ENCODE measurements at places on chromosomes 7 and 10. TPM values are rescaled to one million over a fixed set of nuclear protein-coding genes. Genes with fewer than 3 reads are reported as not detected.

GRCh38 chr10:126909147-126909546 is 3.9 kb downstream of the DOCK1 start:
- no peak for DNase-seq

- no peak for DNase-seq
These were observed 40.3 kb upstream of the LRRC17 start for GRCh38 chr7:102872460-102872859.

GRCh38 chr10:70541736-70542564 is 60.6 kb downstream of the PRF1 start:
- no peak for DNase-seq

- DNase-seq, result no peak
These were observed 24.0 kb upstream of the KMT2C start for GRCh38 chr7:152459724-152460251.

DNA sequence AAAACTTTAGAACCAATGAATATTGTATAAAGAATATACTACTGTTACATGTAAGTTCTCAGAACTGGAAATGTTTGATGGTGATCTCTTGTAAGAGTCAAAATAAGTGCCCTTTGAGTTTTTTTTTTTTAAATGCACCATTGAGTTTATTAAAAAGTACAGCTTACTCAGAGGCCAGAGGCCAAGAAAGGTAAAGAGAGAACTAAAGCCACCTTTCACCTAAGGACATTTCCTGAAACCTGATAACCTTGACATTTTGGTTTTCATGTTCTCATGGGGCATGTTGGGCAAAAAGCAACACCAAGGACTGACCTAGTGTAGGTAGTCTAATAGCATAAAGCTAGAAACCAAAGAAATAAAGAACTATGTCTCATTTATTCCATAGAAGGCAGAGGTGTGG is 27.7 kb downstream of the REEP3 start:
- DNase-seq, result no peak

The ZNF783 gene
- 9.9 TPM for total RNA-seq

The FAM25C gene
- not detected for total RNA-seq

DNA sequence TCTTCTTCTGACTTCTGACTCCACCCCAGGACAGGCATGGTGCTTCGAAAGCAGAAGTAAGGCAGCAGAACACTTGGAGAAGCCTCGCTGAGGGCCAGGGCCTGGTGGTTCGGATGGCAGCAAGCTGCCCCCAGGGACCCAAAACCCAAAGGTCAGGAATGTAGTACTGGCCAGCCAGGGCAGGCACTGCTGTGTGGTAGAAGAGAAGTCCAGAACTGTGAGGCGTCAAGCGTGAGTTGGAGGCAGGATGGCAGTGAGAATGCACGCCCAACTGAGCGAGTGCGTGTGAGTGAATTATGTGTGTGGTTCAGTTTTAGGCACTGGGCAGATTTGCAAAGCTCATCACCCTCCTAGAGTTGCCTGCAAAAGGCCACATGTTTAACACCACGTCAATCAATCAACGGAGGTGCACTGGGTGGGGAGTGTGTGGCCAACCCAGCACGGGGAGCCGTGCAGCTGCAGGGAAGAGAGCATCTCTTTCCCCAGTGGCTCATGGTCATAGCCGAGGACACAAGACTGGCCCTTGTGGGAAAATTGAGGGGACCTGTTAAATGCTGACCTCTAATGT is 144.3 kb downstream of the KCNMA1 start:
- DNase-seq, result no peak

The AKR1C4 gene
- not detected for total RNA-seq

DNA sequence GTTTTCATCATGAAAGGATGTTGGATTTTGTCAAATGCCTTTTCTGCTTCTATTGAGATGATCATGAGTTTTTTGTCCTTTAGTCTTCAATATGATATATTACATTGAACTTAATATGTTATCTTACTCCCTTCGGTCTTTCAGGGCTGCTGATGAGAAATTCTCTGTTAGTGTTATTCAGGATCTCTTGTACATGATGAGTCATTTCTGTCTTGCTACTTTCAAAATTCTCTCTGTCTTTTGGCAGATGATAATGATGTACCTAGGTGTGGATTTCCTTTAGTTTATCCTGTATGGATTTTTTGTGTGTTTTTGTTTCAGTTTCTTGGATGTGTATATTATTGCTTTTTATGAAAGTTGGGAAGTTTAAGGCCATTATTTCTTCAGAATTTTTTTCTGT is 320.9 kb upstream of the NPSR1 start:
- DNase-seq, result no peak

- peak; percentile 52 for DNase-seq
These were observed 274.3 kb upstream of the NEBL start for GRCh38 chr10:21171197-21171935.

- no peak for DNase-seq
These were observed 18.2 kb downstream of the TBC1D12 start for GRCh38 chr10:94420516-94420915.

GRCh38 chr10:22912763-22913384 is 15.0 kb upstream of the ARMC3 start:
- no peak for DNase-seq

The ANLN gene
- total RNA-seq, result 81.1 TPM

DNA sequence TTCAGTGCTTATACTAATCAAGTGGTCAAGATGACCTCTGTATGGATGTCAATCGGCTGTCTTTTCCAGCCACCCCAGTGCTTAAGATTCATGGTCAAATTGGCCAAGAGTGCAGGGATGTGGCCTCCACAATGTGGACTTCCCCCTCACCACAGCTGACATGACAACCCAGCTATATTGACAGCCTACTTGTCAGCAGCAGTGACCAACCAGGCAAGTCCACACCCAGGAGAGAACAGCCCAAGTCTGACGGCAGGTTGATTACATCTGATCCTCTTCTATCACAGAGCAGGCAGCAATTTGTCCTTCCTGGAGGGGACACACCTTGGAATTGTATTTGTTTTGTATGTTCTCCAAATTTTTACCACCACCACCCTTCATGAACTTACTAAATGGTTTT is 8.2 kb upstream of the ERVW-1 start:
- DNase-seq, result no peak

DNA sequence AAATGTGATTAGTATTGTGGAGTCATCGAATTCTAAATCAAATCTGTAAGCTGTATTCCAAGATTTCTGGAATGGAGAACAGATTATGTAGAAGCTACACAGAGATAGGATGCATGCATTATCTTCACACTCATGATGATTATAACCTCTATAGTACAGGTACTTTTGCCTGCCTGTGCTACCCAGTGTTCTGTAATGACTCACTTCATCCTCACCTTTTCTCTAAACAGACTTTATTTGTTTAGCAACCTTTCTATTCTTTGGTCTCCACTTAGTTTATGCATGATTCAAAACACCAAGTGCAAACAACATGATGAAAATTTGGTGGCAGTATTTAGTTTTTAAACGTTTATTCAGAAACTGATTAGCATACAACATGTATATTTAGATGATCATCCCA is 68.4 kb upstream of the PRPS1L1 start:
- no peak for DNase-seq

DNA sequence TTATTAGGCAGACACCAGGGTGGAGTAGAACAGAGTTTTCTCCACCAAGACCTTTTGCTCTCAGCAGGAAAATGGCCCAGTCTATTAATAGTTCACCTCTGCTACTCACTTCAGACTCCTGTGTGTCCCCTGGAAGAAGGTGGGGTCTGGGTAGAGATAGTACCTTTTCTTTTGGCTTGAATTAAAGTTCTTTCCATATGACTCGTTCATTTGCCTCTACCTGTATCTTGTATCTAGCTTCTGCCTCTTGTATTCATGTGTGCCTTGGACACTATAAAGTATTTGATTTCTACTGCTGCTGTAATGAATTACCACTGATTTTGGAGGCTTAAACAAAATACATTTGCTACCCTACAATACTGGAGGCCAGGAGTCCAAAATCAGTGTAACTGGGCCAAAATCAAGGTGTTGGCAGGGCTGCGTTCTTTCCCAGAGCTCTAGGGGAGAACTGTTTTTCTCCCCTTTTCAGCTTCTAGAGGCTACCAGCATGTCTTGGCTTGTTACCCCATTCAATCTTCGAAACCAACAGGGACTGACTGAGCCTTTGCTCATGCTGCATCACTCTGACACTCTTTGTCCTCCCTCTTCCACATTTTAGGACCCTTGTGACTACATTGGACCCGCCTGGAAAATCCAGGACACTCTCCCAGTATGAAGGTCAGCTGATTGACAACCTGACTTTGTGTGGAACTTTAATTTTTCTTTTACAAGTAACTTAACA is 155.6 kb upstream of the PRSS58 start:
- DNase-seq, result no peak

The DYNC1I1 gene
- total RNA-seq, result 3.3 TPM

DNA sequence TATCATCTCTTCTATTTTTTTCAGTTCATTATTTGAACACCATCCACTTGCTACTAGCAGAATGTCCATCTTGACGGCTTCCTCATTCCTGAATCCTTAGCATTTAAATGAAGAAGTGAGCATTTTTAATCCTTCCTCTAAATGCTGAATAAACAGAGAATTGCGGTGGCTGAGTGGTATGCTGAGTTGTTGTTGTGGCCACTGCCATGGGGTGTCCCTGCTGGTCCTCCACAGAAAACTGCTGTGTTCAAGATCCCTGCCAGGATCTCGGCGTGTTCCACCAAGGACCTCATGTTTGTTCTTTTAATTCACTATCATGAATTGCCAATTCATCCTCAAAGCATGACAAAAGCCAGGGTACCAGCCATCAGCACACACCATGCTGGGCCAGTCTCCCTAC is 48.9 kb upstream of the HABP2 start:
- no peak for DNase-seq

GRCh38 chr7:77783111-77783510 is 15.1 kb downstream of the TMEM60 start:
- DNase-seq, result no peak
